ENCODE measurements at places on chromosomes 3 and 15. TPM values are rescaled to one million over a fixed set of nuclear protein-coding genes. Genes with fewer than 3 reads are reported as not detected.

The SCAANT1 gene
- total RNA-seq: not detected

The FRMD5 gene
- 0.24 TPM for total RNA-seq

The GRM7 gene
- total RNA-seq: 0.42 TPM

The SI gene
- not detected for total RNA-seq

The SLC9C1 gene
- 0.11 TPM for total RNA-seq

The HRG gene
- not detected for total RNA-seq

The SH3GL3 gene
- not detected for total RNA-seq

The PDZRN3 gene
- total RNA-seq: 8.3 TPM

The PATL2 gene
- 0.22 TPM for total RNA-seq

The SLC22A14 gene
- total RNA-seq: not detected

The PARP15 gene
- 1.3 TPM for total RNA-seq

The GOLGA8S gene
- total RNA-seq: 2.7 TPM

The CFAP20DC gene
- 0.54 TPM for total RNA-seq

The FSTL1 gene
- 135 TPM for total RNA-seq

The MST1R gene
- 2.7 TPM for total RNA-seq

The CORO2B gene
- total RNA-seq: 9.4 TPM

The GPR149 gene
- not detected for total RNA-seq

The XCR1 gene
- not detected for total RNA-seq

The KNG1 gene
- not detected for total RNA-seq

Data from thyroid gland (tissue), 4 donors.